Suppressor macrophage (primary cell): ENCODE measurements at places on chromosomes 12 and 14.

GRCh38 chr12:55830601-55831446, 1.4 kb upstream of the DNAJC14 start:
- DNase-seq = peak; percentile 76

DNA sequence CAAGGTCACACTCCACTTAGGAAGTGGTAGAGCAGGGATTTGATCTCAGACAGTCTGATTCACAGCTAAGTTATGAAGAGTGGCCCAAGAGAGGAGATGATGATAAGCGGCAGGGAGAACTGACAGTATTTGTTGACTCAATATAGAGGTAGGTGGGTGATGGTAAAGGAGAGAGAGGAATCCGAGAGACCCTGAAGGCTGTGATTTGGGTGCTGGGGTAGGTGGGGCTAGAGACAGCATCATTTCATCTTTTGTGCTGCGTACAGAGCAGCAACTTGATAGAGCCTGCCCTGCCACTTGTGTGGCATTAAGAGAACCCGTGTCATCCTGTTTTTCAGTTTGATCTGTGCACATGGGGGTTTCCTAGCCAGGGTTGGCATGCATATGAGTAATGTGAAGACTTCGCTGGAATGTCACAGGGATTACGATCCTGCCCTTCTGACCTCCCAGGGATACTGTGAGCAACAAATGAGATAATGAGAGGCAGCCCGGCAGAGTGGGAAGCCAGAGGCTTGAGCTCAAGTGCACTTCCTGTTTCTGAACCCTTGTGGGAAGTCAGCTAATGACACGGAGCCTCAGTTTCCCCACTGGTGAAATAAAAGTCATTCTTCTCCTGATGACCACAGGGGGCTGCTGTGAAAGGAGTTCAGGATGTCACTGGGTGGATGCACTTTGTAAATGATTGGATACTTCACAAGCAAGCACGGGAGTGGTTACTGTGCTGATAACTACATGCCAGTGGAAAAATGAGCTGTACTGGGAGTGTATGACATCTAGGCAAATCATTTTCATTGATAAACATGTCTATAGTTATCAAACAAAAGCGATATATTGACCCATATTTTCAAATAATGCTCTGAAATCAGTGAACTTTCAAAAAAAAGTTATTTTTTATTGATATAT, 59.5 kb upstream of the IGF1 start:
- DNase-seq = peak; percentile 29

DNA sequence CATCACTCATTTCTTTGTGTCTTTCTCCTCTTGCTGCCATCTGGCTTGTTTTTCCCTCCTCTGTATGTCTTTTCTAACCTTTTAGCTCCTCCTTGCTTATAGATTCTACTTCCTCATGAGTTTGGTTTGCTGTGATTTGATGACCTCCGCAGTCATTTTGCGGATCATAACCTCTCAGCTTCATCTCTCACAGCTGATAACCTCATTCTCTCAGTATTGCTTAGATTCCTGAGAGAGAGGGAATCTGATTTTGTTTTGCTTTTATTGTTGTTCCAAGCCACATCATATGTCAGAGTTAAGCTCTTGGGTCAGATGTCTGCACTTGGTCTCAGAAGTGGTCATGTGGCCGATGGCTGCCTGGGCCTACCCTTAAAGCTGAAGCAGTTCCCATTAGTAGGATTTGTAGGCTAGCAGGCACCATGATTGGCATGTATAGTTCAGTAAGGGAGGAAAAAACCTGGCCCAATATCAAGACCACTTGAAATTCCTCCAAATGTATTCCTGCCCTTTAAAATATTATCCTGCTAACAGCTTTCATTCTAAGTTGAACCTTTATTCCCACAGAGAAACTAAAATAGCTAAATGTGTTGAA, 13.5 kb downstream of the ZNF664 start:
- peak; percentile 31 for DNase-seq

DNA sequence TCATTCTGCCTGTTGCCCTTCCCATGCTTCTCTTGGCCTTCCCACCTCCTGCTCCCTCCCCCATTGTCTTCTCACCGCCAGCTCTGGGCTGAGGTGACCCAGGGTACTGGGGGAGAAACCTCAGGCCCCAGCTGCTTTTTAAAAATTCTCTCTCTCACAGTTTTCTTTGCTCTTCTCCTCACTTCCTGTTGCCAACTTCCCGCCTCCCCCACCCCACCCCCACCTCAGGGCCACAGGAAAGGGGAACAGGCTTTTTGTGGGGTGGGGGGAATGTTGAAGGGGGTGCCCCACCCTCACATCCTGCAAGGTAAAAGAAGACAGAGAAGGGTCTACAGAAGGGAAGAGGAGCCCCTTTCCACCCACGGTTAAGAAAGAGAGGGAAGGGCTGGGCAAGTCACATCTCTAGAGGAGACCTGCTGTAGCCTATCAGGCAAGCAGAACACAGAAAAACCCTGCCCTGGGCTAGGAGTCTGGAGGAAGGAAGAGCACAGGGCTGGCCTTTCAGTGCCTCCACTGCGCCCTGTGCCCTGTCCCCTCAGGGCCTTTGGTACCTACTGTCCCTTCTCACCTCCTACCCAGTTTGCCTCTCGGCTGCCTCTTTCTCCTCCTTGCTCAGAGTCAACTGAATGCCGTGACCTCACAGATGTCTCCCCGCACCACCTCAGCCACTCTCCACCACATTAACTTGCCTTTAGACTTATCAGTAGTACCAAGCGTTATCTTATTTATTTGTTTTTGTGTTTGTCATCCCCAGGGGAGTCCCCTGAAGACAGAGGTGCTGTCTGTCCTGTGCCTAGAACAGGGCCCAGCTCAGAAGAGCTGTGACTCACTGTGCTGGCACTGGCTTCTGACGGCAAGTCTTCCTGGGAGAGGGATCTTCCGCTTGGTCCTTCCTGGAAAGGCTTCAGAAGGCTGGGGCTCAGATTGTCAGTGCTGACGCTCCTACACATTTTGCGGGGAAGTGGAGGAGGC, 1.7 kb downstream of the ARHGAP9 start:
- DNase-seq = peak; percentile 76

GRCh38 chr12:39188689-39189088, 254.2 kb downstream of the KIF21A start:
- DNase-seq = no peak

GRCh38 chr12:120100630-120101029, 15.9 kb downstream of the RAB35 start:
- no peak for DNase-seq

- DNase-seq = no peak
Measured at GRCh38 chr12:118029166-118029565, 12.7 kb downstream of the RFC5 start.

GRCh38 chr12:6708960-6709394, 8.4 kb upstream of the PIANP start:
- DNase-seq = no peak

- DNase-seq = peak; percentile 54
Measured at GRCh38 chr12:67161322-67161918, 107.7 kb upstream of the CAND1 start.

- peak; percentile 41 for DNase-seq
Measured at GRCh38 chr12:104720339-104721038, 237.6 kb downstream of the SLC41A2 start.

DNA sequence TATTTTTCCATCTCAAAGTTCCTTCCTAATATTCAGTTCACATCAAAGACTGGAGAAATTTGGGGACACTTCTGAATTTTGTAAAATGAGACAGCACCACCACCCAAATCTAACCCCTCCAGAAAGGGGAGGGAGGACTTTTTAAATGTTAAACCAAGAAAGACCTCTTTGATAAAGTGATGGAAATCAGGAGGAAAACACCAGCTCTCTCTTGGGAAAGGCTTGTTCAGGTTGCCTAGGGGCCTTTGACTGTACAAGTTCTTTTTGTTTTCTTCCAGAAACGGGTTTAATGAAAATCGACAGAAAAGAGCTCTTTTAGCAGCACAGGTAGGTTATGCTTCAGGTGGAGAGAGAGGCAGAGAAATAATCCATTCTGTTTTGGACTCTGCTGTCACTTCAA, 112.3 kb downstream of the OTOGL start:
- no peak for DNase-seq

DNA sequence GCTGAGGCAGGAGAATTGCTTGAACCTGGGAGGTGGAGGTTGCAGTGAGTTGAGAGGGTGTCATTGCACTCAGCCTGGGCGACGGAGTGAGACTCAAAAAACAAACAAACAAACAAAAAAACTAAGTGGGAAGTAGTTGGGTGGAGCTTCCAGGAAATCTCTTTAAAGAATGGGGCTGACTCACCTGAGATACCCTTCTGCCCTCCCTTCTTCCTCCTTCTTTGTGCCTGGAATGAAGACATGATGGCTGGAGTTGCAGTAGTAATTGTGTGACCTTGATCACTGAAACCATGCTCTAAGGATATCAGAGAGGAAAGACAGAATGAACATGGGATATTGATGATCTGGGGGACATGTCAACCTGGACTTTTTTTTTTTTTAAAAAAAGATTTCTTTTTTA, 87.6 kb upstream of the MED13L start:
- DNase-seq = no peak

DNA sequence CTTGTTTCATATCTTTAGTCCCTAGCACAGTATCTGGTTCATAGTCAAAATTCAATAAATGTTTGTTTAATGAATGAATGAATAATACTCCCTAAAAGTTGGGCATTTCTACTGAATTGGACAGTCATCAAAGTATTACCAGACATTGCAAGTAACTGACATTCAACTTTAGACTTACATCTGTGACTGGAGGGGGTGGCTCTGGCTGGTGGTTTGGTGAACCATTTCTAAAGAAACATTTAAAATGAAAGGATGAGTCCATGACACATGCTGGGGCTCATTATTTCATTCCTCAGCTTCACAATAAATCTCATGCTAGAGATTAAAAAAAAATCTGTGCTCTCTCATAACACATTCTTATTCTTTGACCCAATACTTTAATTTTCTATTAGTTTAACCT, 20.6 kb upstream of the CSRNP2 start:
- DNase-seq = no peak

- DNase-seq = no peak
Measured at GRCh38 chr12:27751386-27752047, 28.5 kb upstream of the KLHL42 start.

DNA sequence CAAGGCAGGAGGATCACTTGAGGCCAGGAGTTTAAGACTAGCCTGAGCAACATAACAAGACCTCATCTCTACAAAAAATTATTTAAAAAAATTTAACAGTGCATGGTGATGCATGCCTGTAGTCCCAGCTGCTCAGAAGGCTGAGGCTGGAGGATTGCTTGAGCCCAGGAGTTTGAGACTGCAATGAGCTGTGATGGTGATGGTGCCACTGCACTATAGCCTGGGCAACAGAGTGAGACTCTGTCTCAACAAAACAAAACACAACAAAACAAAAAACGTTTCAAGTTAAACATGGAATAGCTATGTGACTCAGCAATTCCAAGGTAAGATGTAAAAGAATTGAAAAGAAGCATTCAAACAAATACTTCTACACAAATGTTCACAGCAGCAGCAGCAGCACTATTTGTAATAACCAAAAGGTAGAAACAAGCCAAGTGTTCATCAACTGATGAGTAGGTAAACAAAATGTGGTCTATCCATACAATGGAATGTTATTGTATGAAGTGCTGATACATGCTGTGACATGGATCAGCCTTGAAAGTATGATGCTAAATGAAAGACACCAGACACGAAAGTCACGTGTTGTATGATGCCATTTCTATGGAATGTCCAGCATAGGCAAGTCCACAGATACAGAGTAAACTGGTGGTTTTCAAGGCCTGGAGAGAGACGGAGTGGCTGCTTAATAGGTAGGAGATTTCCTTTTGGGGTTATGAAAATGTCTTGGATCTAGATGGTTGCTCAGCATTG, 31.4 kb downstream of the CFAP251 start:
- no peak for DNase-seq

DNA sequence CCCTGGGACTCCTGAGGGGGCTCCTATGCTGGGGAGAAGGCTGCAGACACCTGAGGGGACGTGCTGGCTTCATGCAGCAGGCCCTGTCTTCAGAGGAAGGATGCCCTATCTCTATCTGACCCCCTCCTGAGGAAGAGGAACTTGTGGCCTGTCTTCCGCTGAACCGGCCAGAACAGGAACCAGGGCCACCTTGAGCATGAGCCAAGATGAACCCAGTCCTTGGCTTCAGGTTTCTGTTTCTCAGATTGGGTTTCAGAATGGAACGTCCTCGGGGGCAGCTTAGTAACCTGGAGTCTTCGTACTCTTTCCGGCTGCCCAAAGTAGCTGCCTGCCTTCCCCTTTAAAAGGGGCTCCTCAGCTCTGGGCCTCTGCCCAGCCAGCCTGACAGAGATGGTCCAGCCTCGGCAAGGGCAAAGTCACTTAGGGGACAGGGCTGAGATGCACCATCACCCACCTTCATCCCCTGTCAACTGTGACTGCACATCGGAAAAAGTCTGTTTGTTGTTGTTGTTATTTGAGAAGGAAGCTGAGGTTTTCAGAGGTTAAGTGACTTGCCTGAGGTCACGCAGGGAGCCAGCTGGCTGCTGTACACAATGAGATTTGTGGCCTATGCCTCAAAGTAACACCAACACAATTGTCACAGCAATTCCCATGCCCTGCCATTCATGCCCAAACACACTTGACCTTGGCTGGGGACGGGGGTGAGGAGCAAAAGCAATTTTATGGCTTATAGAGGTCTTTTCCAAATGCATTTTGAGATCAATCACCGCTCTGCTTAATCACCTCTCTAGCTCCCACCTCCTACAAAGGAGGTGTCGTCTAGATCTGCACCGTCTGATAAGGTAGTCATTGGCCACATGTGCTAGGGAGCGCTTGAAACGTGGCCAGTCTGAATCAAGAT, 13.4 kb downstream of the ASB2 start:
- peak; percentile 81 for DNase-seq

GRCh38 chr14:33653308-33653695, 297.6 kb downstream of the EGLN3 start:
- no peak for DNase-seq

DNA sequence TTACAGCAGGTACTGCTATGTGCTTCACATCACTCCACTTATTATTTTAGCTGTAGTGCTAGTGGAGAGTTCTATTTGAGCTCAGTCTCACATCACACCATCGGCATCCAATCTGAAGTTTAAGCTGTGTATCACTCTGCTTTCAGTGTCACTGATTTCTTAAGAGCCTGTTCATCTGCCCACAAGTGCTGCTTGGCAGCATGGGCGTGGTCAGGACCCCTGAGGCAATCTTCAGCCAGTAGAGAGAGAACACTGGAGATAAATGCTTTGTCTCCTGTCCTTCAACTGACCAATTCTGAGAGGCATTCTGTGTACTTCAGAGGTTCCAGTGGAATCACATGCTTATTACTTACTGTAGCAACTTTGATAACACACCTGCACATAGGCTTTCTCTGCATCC, 728.8 kb downstream of the RPS29 start:
- no peak for DNase-seq

DNA sequence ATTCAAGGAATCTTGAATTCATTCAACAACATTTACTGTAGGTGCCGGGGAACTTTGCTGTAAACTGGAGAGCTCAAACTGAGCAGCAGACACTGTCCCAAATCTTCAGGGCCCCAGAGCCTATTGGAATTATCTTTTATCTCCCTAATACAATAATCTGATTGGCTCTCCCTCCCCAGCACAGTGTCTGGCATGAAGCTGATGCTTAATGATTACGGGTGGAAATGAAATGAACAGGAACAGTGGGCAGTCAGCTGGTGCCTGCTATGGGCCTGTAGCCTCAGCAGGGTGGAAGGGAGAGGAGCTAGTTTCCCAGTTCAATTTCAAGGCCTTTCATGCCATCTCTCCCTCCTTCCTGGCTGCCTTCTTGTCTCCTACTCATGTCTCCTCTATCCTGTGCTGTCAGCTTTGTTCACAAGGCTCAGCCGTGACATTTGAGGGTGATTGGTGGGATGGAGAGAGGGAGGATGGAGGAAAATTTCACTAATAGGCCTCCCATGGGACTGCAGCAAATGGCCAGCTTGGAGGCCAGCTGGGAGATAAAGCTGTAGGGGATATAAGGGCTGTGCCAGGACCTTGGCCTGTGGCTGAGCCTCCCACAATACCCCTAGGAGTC, 4.3 kb upstream of the RAPGEF3 start:
- no peak for DNase-seq

- no peak for DNase-seq
Measured at GRCh38 chr12:7161811-7162210, 27.7 kb upstream of the PEX5 start.
